ENCODE measurements at places on chromosomes 1 and 21.

- no peak for DNase-seq
Measured at GRCh38 chr21:46627726-46628125, 7.7 kb upstream of the PRMT2 start.

DNA sequence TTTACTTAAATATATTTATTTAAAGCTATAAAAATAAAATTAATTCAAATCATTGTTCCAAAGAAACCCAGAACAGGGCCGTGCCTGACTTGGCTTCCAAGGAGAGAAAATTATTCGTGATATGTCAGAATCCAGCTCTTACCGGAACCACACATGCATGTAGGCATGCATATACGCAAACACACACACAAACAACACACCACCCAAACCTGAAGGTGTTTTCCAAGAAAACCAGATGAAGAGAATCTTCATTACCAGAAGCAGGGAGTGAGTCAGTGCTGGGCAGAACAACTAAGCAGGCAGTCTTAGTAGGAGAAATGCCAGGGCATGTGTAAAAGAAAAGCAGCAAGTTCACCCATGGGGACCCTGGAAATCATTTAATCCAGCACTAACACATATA lies 432.0 kb upstream of the BEND5 start:
- DNase-seq, result no peak

DNA sequence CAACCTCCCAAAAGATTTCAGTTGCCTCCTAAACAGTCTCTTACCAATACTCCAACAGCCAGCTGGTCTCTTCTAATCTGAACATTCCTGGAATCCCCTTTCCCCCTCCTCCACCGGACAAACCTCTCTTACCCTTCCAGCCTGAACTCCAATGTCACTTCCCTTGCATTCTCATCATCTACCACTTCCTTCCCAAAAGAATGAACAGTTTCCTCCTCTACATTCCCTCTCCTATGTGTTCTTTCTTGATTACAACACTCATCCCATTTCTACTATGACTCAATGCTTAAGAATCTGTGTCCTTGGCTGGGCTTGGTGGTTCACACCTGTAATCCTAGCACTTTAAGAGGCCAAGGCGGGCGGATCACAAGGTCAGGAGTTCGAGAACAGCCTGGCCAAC lies 417.1 kb downstream of the SETD4 start:
- DNase-seq, result no peak

DNA sequence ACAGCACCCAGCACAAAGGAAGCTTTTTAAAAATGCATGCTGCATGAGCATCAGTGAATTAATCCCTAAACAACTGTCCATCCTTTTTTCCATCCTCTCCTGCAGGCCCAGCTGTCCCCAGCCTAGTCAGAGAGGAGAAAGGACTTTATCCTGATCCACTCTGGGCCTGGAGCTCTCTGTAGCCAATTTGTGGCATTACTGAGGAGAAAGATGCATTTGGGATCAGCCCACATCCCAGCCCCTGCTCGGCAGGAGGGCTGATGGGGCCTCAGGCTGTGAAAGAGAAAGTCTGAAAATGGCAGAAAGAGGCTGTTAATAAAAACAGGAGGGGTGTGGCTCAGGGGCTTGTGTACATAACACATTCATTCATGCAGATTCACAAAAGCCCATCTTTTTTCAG lies 37.5 kb upstream of the ATP2B4 start:
- no peak for DNase-seq

DNA sequence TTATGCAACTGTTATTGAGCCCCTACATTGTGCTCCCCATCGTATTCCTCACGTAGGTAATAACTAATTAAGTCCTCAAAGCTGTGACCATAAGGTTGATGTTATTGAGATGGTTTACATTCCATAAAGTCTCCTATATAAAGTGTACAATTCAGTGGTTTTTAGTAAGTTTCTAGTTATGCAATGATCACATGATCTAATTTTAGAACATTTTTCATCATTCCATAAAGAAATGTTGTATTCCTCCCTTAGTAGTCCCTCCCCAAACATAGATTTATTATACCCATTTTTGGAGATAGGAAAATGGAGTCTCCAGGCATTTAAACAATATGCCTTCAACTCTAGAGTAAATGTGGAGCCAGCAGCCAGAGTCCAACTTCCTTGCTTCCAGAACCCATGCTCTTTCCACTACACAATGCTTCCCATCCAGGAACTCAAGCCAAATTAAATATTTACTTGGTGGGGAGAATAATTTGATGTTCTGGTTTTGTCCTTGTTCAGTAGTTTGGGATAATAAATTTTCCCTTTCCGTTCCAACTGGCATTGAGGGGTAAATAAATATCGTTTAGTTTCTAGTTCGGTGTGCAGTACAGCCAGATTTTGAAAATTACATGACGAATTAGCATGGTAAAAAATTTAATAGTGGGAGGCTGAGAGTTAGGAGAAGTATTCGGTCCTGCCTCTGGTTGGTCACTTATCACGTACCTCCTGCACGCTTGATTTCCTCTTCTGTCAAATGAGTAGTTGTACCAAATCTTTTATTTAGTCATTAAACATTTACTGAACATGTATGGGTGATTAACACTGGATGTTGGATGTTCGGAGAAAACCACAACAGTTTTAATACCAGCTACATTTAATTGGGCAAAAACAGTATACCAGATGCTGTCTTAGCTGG lies 66.3 kb downstream of the CACHD1 start:
- no peak for DNase-seq

GRCh38 chr1:223833948-223834347 lies 11.8 kb downstream of the TP53BP2 start:
- DNase-seq, result no peak

DNA sequence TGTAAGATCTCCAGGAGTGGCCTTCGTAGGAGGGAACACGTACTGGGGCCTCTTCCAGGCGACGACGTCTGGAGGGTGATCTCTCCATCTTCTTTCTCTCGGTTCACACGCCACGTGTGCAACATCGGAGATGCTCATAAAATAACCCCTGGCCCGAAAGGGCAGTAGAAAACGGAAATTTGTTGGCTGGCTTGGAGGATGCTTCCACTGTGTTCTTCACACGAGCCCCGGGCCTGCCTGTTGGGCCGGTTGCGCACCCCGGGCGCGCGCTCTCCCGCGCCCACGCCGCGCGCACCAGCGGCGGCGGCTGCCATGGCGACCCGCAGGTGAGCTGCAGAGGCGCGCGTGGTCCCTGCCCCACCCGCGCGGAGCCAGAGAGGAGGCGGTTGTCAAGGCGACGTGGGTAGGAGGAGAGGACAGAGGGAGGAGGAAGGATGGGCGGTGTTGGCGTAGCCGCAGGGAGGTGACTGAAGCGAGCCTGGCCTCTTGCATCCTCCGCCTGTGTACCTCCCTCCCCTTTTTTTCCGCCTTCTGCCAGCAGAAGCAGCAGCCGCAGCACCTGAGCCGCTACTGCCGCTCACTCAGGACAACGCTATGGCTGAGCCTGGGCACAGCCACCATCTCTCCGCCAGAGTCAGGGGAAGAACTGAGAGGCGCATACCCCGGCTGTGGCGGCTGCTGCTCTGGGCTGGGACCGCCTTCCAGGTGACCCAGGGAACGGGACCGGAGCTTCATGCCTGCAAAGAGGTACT lies at the start of gene ELAPOR1:
Gene ELAPOR1 (plus strand): TSS at position 526 of the 752 bp plus-strand sequence. CDS start 69 bp downstream, at position 595.
- peak; percentile 76 for DNase-seq

Data from activated T-cell treated with anti-CD3 and anti-CD28 coated beads for 1 hour (primary cell).